ENCODE measurements at places on chromosomes 1 and 21.

GRCh38 chr1:67484492-67484891 is 54.3 kb upstream of the SERBP1 start:
- no peak for DNase-seq

- DNase-seq = no peak
Measured at GRCh38 chr1:33500547-33500946, 28.1 kb downstream of the ZSCAN20 start.

- no peak for DNase-seq
Measured at GRCh38 chr1:11880181-11880575, 21.4 kb upstream of the NPPB start.

GRCh38 chr21:36859744-36860501 is 106.5 kb downstream of the HLCS start:
- DNase-seq = peak; percentile 72

- no peak for DNase-seq
Measured at GRCh38 chr21:33064623-33065390, 5.1 kb upstream of the OLIG1 start.

DNA sequence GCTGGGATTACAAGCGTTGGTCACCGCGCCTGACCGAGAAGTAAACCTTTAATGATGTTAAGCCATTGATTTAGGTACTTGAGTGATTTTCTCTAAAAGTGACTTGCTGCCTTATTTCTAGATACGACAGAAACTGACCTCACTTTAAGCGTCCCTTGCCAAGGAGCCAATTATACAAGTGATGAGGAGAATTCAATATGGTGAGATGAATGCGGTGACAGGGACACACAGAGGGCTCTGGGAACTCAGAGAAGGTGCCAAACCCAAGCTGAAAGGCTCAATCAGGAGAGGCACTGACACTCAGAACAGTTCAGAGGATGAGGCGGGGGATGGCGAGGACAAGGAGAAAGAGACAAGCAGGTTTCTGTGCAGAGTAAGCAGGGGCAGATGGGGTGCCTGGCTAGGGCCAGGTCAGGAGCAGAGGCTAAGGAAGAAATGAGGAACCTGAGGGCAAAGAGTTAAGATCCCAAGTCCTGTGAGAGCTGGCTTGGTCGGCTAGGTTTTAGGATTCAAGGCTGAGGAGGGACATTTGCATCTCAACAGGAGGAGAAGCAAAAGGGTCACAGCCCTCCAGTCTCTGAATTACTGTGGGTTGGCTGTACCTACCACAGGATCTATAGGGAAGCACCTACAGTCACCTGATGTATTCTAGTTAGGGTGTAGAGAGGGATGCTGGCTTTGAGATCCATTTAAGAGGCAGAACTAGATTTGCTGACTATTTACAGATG is 83.2 kb upstream of the USP24 start:
- no peak for DNase-seq

- DNase-seq = peak; percentile 85
Measured at GRCh38 chr1:206909161-206909882, 12.1 kb downstream of the IL24 start.

DNA sequence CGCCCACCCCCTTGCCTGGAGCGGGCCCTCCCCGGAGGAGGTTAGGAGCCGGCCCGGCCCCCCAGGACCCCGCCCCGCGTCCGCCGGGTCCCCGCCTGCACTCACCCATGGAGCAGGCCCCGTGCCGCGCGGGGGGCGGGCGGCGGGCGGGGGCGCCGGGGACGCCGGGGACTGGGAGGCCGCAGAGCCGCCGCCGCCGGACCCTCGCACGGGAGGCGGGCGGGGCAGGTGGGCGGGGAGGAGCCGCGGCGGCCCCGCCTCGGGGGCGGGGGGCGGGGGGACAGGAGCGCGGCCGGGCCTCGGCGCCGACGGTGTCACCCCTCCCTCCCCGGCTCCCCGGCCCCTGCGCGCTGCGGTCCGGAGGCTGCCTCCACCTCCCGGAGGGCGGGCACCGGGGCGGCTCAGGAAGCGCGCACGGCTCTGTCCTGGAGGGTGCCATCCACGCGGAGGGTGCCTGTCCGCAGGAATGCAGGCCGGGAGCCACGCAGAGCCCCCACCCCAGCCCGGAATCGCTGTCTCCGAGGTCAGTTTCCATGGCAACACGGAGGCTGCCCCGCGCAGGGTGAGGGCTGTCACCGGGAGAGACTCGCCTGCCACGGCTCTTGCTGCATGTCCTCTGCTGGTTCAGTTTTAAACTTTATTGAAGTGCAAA is 5.9 kb upstream of the PLEKHG5 start:
- peak; percentile 66 for DNase-seq

GRCh38 chr1:160204526-160205241 is 500 bp upstream of the PEA15 start:
- no peak for DNase-seq

- no peak for DNase-seq
Measured at GRCh38 chr1:32216566-32216965, 5.6 kb downstream of the TMEM234 start.

DNA sequence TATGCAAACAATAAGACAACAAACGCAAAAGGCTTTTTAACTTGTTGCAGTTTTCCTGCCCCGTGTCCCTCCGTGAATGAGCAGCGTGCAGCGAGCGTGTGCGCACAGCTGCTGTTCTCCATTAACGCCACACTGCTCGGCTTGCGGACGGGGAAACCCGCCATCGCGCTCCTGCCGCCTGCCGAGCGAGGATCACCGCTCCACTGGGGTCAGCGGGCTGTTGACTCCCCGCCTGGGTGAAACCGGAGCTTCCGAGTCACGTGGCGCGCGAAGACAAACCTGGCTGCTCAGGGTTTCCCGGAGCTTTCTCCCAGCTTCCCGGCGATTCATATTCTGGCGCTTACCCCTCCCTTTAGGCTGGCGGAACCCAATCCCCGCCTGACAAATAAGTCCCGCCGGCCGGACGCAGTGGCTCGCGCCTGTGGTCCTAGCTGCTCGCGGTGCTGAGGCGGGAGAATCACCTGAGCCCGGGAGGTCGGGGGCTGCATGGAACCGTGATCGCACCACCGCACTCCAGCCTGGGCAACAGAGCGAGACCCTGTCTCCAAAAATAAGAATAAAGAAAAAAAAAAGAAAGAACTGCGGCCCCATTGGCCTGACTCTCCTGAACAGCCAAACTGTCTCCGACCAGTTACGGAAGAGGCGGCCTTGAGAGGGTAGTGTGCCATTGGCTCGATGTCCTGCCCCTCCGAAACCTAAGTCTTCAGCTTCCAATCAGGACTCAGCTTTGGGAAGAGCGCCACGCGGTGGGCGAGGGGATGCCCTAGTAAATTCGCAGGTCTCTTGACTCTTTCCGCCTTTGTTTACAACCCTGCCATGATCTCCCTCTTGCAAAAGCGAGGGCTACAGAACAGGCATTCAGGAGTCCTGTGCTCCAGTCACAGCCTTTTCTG is at the start of gene CREB3L4:
Gene CREB3L4, plus strand, starts transcription at position 796 of the 893 bp plus-strand sequence. CDS start 624 bp downstream, outside the sequence.
- DNase-seq = peak; percentile 98

All from epithelial cell of esophagus (primary cell).